ENCODE measurements at places on chromosomes 6 and 20.

DNA sequence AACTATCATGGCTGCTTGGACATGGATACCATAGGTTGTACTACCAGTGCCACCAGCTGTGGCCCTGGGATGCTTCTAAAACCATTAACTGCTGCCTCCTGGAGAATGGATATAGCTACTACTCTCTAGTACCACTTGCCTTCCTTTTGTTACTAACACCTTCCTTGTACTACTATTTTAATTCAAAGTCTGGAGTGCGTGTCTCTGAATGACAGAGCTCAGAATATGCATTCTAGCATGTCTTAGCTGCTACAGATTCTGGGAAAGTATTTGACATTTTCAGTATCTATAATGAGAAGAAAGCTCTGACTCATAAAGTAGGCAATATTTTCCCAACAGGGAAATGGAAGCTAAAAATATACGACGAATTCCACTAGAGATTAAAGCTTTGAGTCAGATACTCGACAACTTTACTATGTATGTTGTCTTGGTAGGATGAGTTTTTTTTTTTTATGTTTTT, 112.3 kb downstream of the PFDN4 start:
- H3K36me3 ChIP-seq, result no peaks in the 10 kb centered on the region
- H3K27me3 ChIP-seq, result no peaks in the 10 kb centered on the region
- H3K4me1 ChIP-seq, result no peaks in the 10 kb centered on the region
- H3K4me3 ChIP-seq, result no peak overlapping the region

- DNase-seq, result no peak
- H3K4me1 ChIP-seq, result no peaks in the 10 kb centered on the region
- no peaks in the 10 kb centered on the region for H3K27me3 ChIP-seq
- H3K4me3 ChIP-seq, result no peak overlapping the region
- H3K36me3 ChIP-seq, result no peaks in the 10 kb centered on the region
Measured at GRCh38 chr20:63091901-63092659, 85.3 kb upstream of the BHLHE23 start.

GRCh38 chr6:57033228-57033627, 13.3 kb upstream of the KIAA1586 start:
- H3K4me1 ChIP-seq, result no peaks in the 10 kb centered on the region
- no peaks in the 10 kb centered on the region for H3K36me3 ChIP-seq
- no peaks in the 10 kb centered on the region for H3K27me3 ChIP-seq

DNA sequence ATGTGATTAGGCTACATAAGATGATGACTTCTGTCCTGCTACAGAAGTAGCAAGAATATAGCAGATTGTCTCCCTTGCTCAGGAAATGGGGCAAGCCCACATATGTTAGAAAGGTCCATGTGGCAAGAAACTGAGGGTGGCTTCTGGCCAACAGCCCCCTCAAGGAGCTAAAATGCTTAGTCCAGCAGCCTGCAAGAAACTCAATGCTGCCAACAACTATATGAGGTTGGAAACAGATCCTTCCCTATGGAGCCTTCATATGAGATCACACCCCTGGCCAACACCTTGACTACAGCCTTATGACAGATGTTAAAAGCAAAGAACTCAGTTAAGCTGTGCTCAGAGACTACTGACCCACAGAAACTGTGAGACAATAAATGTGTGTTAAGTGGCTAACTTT, 22.1 kb downstream of the PTPRT start:
- H3K4me3 ChIP-seq, result no peak overlapping the region
- no peaks in the 10 kb centered on the region for H3K27me3 ChIP-seq
- no peak overlapping the region for H3K27ac ChIP-seq

Measured in effector memory CD4-positive, alpha-beta T cell (primary cell).